ENCODE measurements at places on chromosomes 2 and 18.

- no peak for DNase-seq
These were observed 119.2 kb downstream of the INHBB start for GRCh38 chr2:120465012-120465700.

DNA sequence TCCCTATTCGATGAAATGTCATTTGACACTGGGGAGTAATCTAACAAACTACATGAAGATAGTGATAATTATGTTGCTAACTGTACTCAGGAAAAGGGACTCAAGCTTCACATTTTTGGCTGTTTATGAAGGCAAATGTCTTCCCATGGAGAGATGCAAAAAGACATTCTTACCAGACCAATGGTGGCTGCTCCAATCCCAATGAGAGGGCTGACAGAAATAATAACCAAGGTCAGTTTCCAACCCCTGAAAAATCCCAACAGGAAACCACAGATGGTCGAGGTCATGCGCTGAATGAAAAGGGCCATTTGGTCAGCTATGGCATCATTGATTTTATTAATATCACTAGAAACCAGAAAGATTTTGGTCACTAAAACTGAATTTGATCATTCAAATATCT is 37.6 kb downstream of the ABCB11 start:
- DNase-seq: no peak

DNA sequence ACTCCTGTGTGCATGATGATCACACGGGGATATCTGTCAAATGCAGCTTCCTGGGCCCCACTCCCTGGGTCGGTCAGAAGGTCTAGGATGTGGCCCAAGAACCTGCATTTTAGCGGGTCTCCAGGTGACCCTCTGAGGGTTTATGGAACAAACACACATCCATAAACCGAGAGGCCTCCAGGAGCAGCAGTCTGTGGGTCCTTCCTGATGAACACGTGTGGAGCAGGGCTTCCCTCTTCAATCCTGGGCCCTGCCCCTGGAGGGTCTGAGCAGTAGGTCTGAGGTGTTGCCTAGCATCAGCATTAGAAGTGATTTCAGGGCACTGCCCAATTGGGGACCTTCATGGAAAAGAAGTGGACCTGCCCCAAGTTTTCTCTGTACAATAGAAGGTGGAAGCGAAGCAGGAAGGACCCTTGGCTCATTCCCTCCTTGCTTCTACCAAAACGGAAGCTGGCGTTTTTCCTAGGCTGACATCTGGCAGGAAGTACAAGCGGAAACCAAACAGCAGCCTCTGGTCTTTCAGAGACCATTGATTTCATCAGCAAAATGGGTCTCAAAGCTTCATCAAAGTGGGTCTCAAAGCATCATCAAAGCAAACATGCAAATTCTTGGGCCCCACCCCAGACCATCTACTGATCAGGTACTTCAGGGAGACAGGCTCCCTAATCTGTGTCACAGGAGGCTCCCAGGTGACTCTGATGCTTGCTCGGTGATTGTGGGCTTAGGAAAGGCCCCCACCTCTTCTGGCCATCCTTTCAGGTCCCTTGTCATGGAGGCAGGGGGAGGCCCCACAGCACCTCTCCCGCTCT is 30.7 kb downstream of the INO80C start:
- DNase-seq: no peak

- DNase-seq: no peak
These were observed 298.8 kb downstream of the SRBD1 start for GRCh38 chr2:45312275-45312674.

DNA sequence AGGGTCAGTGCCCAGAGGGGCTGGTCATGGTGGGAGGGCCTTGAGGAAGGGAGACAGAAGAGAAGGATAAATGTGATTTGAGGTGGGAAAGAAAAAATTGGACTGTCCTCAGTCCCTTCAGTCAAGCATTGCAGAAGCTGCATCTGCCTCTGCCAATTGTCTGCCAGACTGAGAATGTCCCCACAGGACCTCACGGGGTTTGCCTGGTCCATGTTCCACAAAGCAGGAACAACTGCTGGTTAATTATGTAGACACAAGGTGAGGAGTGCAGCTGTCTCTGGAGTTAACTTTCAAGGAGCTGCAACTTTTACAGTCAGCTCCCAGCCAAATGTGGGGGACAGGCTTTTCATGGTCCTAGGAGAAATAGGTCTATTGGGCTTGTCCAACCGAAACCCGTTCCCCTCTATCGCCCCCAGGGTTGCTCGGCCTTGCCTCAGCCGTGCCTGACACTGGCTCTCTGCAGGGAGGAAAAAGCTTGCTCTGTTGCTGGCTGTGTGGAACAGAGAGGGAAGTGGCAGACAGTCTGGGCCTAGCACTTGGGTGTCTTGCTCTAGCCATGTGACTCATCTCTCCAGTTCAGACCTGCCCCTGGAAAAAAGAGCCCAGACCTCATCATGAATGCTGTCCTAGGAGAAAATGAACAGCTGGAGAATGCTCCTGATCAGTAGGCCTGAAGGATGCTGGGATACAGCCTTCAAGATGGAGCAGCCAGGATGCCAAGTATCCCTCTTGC is 31.1 kb upstream of the PAX8 start:
- DNase-seq: no peak

DNA sequence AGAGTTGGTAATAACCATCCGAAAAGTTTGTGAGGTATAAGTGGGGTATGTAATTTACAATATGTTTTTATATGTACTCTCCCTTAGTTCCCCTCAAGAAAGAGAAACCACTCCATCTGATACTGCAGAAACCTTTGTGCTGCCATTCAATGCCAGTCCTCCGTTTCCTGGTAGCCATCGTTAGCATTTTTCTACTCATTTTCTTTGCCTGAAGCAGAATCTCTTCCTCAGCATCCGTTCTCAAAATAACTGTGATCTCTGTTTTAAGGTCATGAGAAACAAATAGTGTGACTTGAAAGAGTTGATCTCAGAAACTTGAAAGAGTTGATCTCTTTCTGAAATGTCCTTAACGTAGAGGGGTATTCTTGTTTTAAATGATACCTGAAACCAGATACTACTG is 996 bp downstream of the PTCD3 start:
- no peak for DNase-seq

GRCh38 chr2:174007010-174007409 is 41.8 kb upstream of the SP3 start:
- DNase-seq: no peak

- DNase-seq: no peak
These were observed 197.8 kb downstream of the TNS1 start for GRCh38 chr2:217804791-217805667.

DNA sequence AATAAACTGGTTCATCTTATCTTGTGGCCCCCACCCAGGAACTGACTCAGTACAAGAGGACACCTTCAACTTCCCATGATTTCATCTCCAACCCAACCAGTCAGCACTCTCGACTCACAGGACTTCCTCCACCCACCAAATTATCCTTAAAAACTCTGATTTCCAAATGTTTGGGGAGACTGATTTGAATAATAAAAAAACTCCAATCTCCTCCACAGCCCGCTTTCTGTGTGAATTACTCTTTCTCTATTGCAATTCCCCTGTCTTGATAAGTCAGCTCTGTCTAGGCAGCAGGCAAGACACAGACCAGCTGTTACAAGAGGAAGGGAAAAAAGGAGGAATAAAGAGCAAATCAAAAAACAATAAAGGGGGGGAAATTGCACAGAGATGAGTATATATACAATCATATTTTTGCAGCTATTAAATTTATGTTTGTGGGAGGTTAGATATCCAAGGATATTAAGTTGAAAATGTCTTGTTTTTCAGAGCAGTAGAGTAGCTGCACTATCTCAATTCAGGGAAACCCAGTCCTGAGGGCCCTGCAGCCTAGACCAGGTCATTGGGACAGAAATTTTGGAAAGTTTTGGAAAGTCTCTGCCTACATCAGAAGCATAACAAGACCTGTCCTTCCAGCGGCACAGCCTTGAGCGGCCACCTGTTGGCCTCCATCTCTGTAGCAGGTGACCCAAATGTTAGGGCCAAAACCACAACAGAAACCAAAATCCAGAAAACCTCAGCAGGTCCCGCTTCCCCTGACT is 32.8 kb upstream of the SIGLEC15 start:
- no peak for DNase-seq

- DNase-seq: peak; percentile 49
These were observed 285.6 kb downstream of the AGAP1 start for GRCh38 chr2:235779444-235779896.

All from activated naive CD4-positive, alpha-beta T cell treated with Interleukin-2 at 50 U/mL for 16 hours (primary cell).